Vagina (tissue), 2 donors: ENCODE measurements at places on chromosomes 1 and 21. TPM values are rescaled to one million over a fixed set of nuclear protein-coding genes. Genes with fewer than 3 reads are reported as not detected.
A peak's percentile ranks its signal among the peaks of the same experiment; 100 is the strongest.

- H3K4me3 ChIP-seq, result peak overlapping the region; percentile 45
- H3K27me3 ChIP-seq, result no peaks in the 10 kb centered on the region
- H3K4me1 ChIP-seq, result peaks cover 28% of the 10 kb centered on the region
- DNase-seq, result no peak
- peak overlapping the region; percentile 40 for H3K27ac ChIP-seq
These were observed 101.4 kb downstream of the TSEN15 start for GRCh38 chr1:184152974-184153373.

DNA sequence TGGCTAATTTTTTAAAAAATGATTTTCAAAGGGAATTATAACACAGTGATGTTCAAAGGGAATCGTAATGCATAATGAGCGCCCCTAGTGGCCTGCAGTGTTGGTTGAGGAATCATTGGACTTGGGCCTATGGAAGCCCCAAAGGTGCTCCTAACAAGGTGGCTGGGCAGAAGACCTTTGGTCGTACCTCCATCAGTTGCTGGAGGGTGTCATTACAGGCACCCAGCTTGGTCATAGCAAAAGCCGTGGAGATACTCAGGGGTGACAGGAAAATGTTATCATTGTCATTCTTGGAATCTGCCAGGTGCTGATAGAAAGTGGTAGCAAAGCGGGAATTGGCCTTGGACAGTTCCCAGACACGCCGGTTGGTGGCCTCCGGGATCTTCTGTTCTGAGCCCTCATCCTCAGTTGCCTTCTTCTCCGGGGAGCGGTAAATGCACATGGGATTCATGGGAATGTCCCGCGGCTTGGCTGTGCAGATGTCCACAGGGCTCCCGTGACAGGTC, 2.7 kb downstream of the SERPINC1 start:
- no peaks in the 10 kb centered on the region for H3K4me1 ChIP-seq
- H3K27me3 ChIP-seq, result no peaks in the 10 kb centered on the region
- no peak overlapping the region for H3K27ac ChIP-seq
- no peak overlapping the region for H3K4me3 ChIP-seq

- no peak overlapping the region for H3K27ac ChIP-seq
- no peaks in the 10 kb centered on the region for H3K27me3 ChIP-seq
- no peaks in the 10 kb centered on the region for H3K36me3 ChIP-seq
- H3K4me3 ChIP-seq, result no peak overlapping the region
- DNase-seq, result no peak
These were observed 129.2 kb downstream of the NTPCR start for GRCh38 chr1:233079574-233079973.

DNA sequence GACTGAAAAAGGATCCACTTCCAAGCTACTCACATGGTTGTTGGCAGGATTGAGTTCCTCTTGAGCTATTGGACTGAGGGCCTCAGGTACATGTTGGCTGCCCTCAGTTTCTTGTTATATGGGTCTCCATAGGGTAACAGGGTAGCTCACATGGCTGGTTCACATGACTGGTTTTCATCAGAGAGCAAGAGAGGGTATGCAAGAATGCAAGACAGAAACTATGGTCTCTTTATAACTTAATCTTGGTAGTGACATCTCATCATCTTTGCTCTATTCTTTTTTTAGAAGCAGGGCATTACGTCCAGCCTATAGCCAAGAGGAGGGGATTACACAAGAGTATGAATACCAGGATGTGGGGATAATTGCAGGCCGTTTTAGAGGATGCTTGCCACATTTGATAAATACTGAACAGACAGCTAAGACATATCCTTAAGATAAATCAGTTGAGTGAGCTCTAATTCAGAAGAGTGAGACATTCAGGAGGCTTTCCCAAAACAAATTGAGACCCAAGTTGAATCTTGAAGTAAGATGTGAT, 100.2 kb downstream of the HMCN1 start:
- H3K36me3 ChIP-seq, result no peaks in the 10 kb centered on the region
- no peaks in the 10 kb centered on the region for H3K4me1 ChIP-seq
- H3K27ac ChIP-seq, result no peak overlapping the region
- H3K27me3 ChIP-seq, result no peaks in the 10 kb centered on the region
- DNase-seq, result no peak
- H3K4me3 ChIP-seq, result no peak overlapping the region

GRCh38 chr1:189847613-189848012, 630.1 kb downstream of the BRINP3 start:
- no peak overlapping the region for H3K4me3 ChIP-seq
- H3K36me3 ChIP-seq, result no peaks in the 10 kb centered on the region
- H3K4me1 ChIP-seq, result no peaks in the 10 kb centered on the region

GRCh38 chr1:181185461-181185860, 97.0 kb downstream of the IER5 start:
- H3K4me1 ChIP-seq, result peaks cover 9% of the 10 kb centered on the region
- no peak overlapping the region for H3K4me3 ChIP-seq
- no peaks in the 10 kb centered on the region for H3K36me3 ChIP-seq
- H3K27ac ChIP-seq, result no peak overlapping the region

GRCh38 chr1:53135735-53136114, 6.7 kb downstream of the SLC1A7 start:
- no peak for DNase-seq
- H3K27me3 ChIP-seq, result no peaks in the 10 kb centered on the region
- no peaks in the 10 kb centered on the region for H3K36me3 ChIP-seq
- no peak overlapping the region for H3K4me3 ChIP-seq

- H3K27me3 ChIP-seq, result no peaks in the 10 kb centered on the region
- H3K36me3 ChIP-seq, result no peaks in the 10 kb centered on the region
- H3K4me1 ChIP-seq, result peaks cover 16% of the 10 kb centered on the region
- no peak for DNase-seq
These were observed 5.7 kb upstream of the LAMB3 start for GRCh38 chr1:209657918-209658317.

- no peak overlapping the region for H3K4me3 ChIP-seq
- peak overlapping the region; percentile 77 for H3K27ac ChIP-seq
- no peak for DNase-seq
- H3K27me3 ChIP-seq, result no peaks in the 10 kb centered on the region
These were observed 26.6 kb downstream of the TMEM51 start for GRCh38 chr1:15180189-15180588.

DNA sequence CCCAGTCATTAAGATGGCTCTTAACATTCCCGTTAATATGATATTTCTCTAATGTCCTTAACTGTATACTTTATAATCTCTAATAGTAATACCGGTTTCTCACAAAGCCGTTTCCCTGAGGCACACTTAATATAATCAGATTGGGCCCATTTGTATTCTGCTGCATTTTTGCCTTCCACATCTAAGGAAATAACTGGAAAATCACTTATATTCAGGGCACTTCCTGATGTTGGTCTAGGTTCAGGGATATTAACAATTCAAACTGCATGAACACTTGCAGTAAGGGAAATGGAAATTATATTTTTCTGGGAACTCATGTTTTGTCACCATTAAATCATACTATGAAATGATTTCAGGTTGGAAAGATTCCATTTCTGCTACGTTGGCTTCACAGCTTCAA, 119.8 kb downstream of the TPR start:
- no peak overlapping the region for H3K4me3 ChIP-seq
- H3K36me3 ChIP-seq, result no peaks in the 10 kb centered on the region
- H3K27ac ChIP-seq, result no peak overlapping the region
- no peak for DNase-seq
- H3K27me3 ChIP-seq, result no peaks in the 10 kb centered on the region

- no peaks in the 10 kb centered on the region for H3K27me3 ChIP-seq
- H3K4me3 ChIP-seq, result no peak overlapping the region
- no peaks in the 10 kb centered on the region for H3K36me3 ChIP-seq
- no peaks in the 10 kb centered on the region for H3K4me1 ChIP-seq
These were observed 42.5 kb downstream of the EPRS1 start for GRCh38 chr1:220003610-220004299.

GRCh38 chr1:205396967-205397616, 24.8 kb downstream of the LEMD1 start:
- H3K27me3 ChIP-seq, result no peaks in the 10 kb centered on the region
- H3K4me1 ChIP-seq, result no peaks in the 10 kb centered on the region
- no peak overlapping the region for H3K4me3 ChIP-seq
- H3K36me3 ChIP-seq, result no peaks in the 10 kb centered on the region
- no peak overlapping the region for H3K27ac ChIP-seq

GRCh38 chr1:169025412-169025811, 81.1 kb upstream of the ATP1B1 start:
- H3K4me1 ChIP-seq, result no peaks in the 10 kb centered on the region
- no peak overlapping the region for H3K27ac ChIP-seq
- no peaks in the 10 kb centered on the region for H3K27me3 ChIP-seq
- DNase-seq, result no peak
- H3K4me3 ChIP-seq, result no peak overlapping the region

GRCh38 chr1:227712648-227713047, 22.5 kb downstream of the JMJD4 start:
- no peak overlapping the region for H3K4me3 ChIP-seq
- no peaks in the 10 kb centered on the region for H3K4me1 ChIP-seq
- H3K27ac ChIP-seq, result no peak overlapping the region
- no peaks in the 10 kb centered on the region for H3K27me3 ChIP-seq
- DNase-seq, result no peak

- DNase-seq, result no peak
- no peaks in the 10 kb centered on the region for H3K36me3 ChIP-seq
- H3K4me3 ChIP-seq, result no peak overlapping the region
- peaks cover 6% of the 10 kb centered on the region for H3K4me1 ChIP-seq
- no peaks in the 10 kb centered on the region for H3K27me3 ChIP-seq
These were observed 9.2 kb downstream of the ROR1 start for GRCh38 chr1:63782982-63783381.

- no peak overlapping the region for H3K27ac ChIP-seq
- no peaks in the 10 kb centered on the region for H3K4me1 ChIP-seq
- no peaks in the 10 kb centered on the region for H3K27me3 ChIP-seq
- no peaks in the 10 kb centered on the region for H3K36me3 ChIP-seq
- no peak for DNase-seq
These were observed 347.4 kb downstream of the KCNH1 start for GRCh38 chr1:210786546-210786945.

GRCh38 chr1:197862671-197863070, 39.8 kb upstream of the C1orf53 start:
- DNase-seq, result no peak
- no peaks in the 10 kb centered on the region for H3K36me3 ChIP-seq
- H3K4me3 ChIP-seq, result no peak overlapping the region
- H3K27me3 ChIP-seq, result no peaks in the 10 kb centered on the region
- H3K27ac ChIP-seq, result no peak overlapping the region

GRCh38 chr1:185846672-185847444, 112.7 kb downstream of the HMCN1 start:
- no peaks in the 10 kb centered on the region for H3K27me3 ChIP-seq
- H3K4me1 ChIP-seq, result peaks cover 6% of the 10 kb centered on the region
- DNase-seq, result no peak
- no peak overlapping the region for H3K4me3 ChIP-seq
- H3K36me3 ChIP-seq, result no peaks in the 10 kb centered on the region

DNA sequence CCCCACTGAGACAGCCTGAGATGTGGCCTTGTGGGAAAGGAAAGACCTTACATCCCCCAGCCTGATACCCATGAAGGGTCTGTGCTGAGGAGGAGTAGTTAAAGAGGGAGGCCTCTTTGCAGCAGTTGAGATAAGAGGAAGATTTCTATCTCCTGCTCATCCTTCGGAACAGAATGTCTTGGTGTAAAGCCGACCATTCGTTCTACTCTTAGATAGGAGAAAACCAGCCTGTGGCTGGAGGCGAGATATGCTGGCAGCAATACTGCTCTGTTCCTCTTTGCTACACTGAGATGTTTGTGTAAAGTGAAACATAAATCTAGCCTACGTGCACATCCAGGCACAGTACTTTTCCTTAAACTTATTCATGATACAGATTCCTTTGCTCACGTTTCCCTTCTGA, 1.5 kb upstream of the CCDC27 start:
- H3K36me3 ChIP-seq, result no peaks in the 10 kb centered on the region
- peaks cover 19% of the 10 kb centered on the region for H3K4me1 ChIP-seq
- no peak overlapping the region for H3K4me3 ChIP-seq
- DNase-seq, result no peak
- no peak overlapping the region for H3K27ac ChIP-seq

DNA sequence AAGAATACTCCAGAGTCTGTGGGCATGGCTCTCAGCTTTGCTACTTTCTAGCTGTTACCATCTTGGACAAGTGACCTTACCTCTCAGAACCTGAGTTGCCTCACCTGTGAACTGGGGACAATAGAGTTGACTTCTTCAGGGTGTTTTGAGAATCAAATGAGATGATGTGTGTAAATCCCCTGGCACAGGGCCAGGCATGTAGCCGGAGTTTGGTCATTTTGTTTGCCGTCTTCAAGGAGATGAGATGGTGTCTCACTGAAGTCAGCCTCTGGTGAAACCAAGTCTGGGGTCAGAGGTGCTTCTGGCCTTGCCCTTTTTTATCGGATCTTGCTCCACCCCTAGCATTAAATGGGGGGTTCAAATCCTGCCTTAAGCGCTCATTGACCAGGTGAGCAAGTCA, 149.2 kb upstream of the TMEM51 start:
- no peak overlapping the region for H3K4me3 ChIP-seq
- H3K27ac ChIP-seq, result no peak overlapping the region
- no peak for DNase-seq
- H3K27me3 ChIP-seq, result no peaks in the 10 kb centered on the region
- H3K36me3 ChIP-seq, result no peaks in the 10 kb centered on the region

DNA sequence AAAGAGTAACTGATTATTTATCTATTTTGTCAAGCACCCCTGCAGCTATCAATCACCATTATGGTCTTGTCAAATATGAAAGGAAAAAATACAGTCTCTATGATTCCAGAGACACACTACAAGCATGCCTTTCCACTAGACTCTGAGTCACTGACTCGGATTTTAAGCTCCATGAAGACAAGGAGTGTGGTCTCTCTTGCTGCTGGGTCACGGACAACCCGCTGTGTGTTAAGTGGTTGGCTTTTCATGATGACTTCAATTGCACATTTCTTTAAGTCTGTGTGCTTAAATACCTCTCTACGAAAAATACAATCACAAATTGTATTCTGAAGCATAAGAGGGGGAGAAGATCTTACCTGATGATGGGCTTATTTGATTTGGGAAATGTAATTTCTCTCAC, 14.0 kb upstream of the GNG4 start:
- H3K27me3 ChIP-seq, result no peaks in the 10 kb centered on the region
- no peak overlapping the region for H3K27ac ChIP-seq
- H3K4me1 ChIP-seq, result no peaks in the 10 kb centered on the region

The PODN gene
- total RNA-seq, result 207 TPM

The KCNH1 gene
- total RNA-seq, result 3.9 TPM

The CRP gene
- total RNA-seq, result not detected

The ITPKB gene
- 31.7 TPM for total RNA-seq

The PRDM16 gene
- total RNA-seq, result 3.9 TPM

The CAMK1G gene
- total RNA-seq, result not detected

The KRTAP25-1 gene
- total RNA-seq, result not detected

The SPATA1 gene
- total RNA-seq, result 0.25 TPM

The KIF21B gene
- 4.7 TPM for total RNA-seq

The AMY2A gene
- not detected for total RNA-seq
